Aortic smooth muscle cell (primary cell): ENCODE measurements at places on chromosomes 11 and 22. TPM values are rescaled to one million over a fixed set of nuclear protein-coding genes. Genes with fewer than 3 reads are reported as not detected.

The BACE1-AS gene
- 2.0 and 2.9 TPM in 2 replicates for total RNA-seq

The OR52I2 gene
- not detected in 2 replicates for total RNA-seq

The CWC15 gene
- total RNA-seq = 41.4 and 49.9 TPM in 2 replicates

The GGTLC2 gene
- total RNA-seq = not detected in 2 replicates

The IGLL1 gene
- not detected in 2 replicates for total RNA-seq

The PPP1R14B gene
- total RNA-seq = 336 and 439 TPM in 2 replicates

The GPHA2 gene
- total RNA-seq = not detected in 2 replicates

The BIRC2 gene
- 53.1 and 55.6 TPM in 2 replicates for total RNA-seq

The KREMEN1 gene
- total RNA-seq = 1.1 and 1.3 TPM in 2 replicates

The CCDC73 gene
- total RNA-seq = not detected in 2 replicates
